Body of pancreas (tissue), 4 donors: ENCODE measurements at places on chromosomes 3 and 15.
A peak's percentile ranks its signal among the peaks of the same experiment; 100 is the strongest.

DNA sequence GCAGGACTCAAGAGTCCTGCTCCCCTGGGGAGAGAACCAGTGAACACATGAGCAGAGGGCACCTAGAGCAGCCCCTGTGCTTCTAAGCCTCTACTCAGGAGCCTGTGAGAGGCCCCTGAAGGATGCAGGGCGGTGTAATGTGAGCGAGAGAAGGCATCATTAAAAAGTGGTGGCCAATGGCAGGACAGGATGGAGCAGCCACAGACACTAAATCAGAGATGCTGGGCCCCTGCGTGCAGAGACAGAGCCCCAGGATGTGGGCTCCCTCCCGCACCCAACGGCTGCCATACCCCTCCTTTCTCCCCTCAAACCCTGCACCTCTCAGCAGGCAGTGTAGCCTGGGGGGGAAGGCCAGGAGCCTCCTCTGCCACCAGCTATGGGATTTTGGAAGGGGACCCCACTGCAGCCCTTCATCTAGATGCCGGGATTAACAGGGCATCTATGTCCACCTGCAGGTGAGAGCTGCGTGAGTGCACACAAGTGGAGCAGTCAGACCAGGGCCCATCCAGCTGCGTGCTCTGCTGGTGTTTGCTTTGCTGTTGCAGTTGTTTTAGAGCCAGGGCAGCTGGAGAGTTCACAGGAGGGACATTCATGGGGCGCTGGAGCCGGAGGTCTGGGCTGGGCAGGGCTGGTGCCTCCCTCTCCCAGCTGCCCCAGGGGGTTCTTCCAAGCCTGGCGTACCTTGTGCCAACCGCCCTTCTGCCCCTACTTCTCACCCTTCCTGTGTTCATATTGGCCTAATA, 5.1 kb upstream of the IQSEC1 start:
- no peaks in the 10 kb centered on the region for H3K36me3 ChIP-seq
- H3K4me1 ChIP-seq: peaks cover 15% of the 10 kb centered on the region
- no peaks in the 10 kb centered on the region for H3K27me3 ChIP-seq
- DNase-seq: peak; percentile 55

GRCh38 chr15:45088801-45089711, 24.9 kb downstream of the DUOX2 start:
- H3K4me3 ChIP-seq: no peak overlapping the region
- no peak overlapping the region for H3K27ac ChIP-seq
- no peak for DNase-seq
- no peaks in the 10 kb centered on the region for H3K27me3 ChIP-seq
- H3K36me3 ChIP-seq: no peaks in the 10 kb centered on the region
- H3K4me1 ChIP-seq: peaks cover 3% of the 10 kb centered on the region

- no peaks in the 10 kb centered on the region for H3K4me1 ChIP-seq
- H3K27ac ChIP-seq: no peak overlapping the region
- H3K36me3 ChIP-seq: no peaks in the 10 kb centered on the region
- H3K27me3 ChIP-seq: no peaks in the 10 kb centered on the region
- DNase-seq: no peak
These were observed 551.9 kb upstream of the GOLIM4 start for GRCh38 chr3:168647582-168647981.

DNA sequence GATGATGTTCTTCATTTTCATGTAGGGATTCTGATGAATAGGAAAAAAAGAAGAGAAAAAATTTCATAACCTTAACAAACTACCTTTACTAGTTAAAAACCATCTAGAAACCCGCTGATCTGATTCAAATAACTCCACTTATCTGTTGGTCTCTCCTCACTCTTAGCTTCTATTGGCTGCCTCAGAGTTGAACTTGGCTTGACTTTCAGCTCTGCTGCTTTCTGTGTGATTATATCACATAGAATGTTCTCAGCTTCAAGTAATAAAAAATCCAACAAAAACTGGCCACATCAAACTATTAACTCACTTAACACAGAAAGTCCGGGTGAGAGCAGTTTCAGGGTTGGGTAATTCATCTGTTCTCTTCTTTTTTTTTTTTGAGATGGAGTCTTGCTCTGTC, 126.8 kb upstream of the RASGRP1 start:
- H3K4me3 ChIP-seq: no peak overlapping the region
- no peaks in the 10 kb centered on the region for H3K4me1 ChIP-seq
- H3K27me3 ChIP-seq: no peaks in the 10 kb centered on the region
- DNase-seq: no peak

GRCh38 chr15:57731530-57732103, 25.1 kb downstream of the POLR2M start:
- DNase-seq: no peak
- no peaks in the 10 kb centered on the region for H3K27me3 ChIP-seq
- H3K4me3 ChIP-seq: no peak overlapping the region
- H3K36me3 ChIP-seq: no peaks in the 10 kb centered on the region
- no peak overlapping the region for H3K27ac ChIP-seq
- peaks cover 4% of the 10 kb centered on the region for H3K4me1 ChIP-seq

DNA sequence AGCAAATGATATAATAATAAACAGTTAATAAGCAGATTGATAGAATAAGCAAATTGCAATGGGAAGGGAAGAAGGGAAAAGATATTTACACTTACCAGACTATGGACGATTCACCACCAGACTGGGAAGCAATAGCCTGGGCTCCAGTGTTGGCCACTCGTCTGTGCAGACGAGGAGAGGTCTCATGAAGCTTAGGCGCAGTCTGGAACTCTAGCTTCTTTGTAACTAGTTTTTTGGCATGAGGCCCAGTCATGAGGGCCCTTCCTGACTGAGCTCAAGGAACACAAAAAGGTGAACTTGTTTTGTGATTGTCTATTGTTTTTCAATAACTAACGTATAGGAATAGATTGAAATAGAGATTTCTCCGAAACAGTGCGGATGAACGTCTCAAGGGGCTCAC, 63.3 kb upstream of the GATM start:
- no peaks in the 10 kb centered on the region for H3K36me3 ChIP-seq
- no peaks in the 10 kb centered on the region for H3K27me3 ChIP-seq
- peak; percentile 36 for DNase-seq
- H3K4me1 ChIP-seq: peaks cover 20% of the 10 kb centered on the region
- no peak overlapping the region for H3K27ac ChIP-seq

- no peaks in the 10 kb centered on the region for H3K36me3 ChIP-seq
- H3K27ac ChIP-seq: peak overlapping the region; percentile 9
- H3K4me1 ChIP-seq: no peaks in the 10 kb centered on the region
- no peak overlapping the region for H3K4me3 ChIP-seq
These were observed 49.0 kb upstream of the SLC4A7 start for GRCh38 chr3:27533261-27533607.

DNA sequence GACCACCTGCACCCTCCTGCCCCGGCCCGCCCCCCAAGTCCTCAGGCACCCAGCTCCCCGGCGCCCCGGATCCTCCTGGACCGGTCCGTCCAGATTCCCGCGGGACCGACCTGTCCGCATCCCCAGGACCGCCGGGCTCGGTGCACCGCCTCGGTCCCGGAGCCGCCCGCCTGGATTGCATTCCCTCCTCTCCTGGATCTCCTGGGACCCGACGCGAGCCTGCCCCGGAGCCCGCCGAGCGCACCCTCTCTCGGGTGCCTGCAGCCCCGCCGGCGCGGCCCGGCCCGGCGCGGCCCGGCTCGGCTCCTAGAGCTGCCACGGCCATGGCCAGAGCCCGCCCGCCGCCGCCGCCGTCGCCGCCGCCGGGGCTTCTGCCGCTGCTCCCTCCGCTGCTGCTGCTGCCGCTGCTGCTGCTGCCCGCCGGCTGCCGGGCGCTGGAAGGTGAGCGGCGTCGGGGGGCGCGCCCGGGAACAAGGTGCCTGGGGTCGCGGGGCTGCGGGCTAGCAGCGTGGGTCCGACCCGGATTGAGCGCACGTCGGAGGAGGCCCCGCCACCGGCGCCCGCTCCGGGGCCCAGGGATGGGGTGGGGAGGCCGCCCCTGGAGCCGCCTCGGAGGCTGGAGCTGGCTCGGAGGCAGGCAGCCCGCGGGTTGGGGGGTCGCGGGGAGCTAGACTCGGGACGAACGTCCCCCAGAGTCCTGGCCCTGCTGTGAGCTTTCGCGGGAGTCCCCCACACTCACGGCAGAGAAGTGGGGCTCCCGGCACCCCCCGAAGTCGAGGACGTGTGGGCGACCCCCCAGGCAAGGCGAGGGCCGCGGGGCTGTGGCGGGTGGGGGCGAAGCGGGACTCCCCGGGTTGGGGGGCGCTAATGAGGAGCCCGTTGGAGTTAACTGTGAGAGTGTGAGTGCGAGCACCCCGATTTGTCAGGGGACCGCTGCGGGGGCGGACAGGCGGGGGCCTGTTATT, 610 bp downstream of the EPHB3 start:
- H3K4me1 ChIP-seq: peaks cover 72% of the 10 kb centered on the region
- peak overlapping the region; percentile 54 for H3K4me3 ChIP-seq
- DNase-seq: no peak
- peak overlapping the region; percentile 83 for H3K27ac ChIP-seq
- H3K27me3 ChIP-seq: no peaks in the 10 kb centered on the region

GRCh38 chr15:44435893-44436667, 8.7 kb downstream of the CTDSPL2 start:
- no peaks in the 10 kb centered on the region for H3K27me3 ChIP-seq
- H3K36me3 ChIP-seq: no peaks in the 10 kb centered on the region
- no peaks in the 10 kb centered on the region for H3K4me1 ChIP-seq
- H3K27ac ChIP-seq: no peak overlapping the region
- no peak for DNase-seq

- H3K4me3 ChIP-seq: no peak overlapping the region
- no peak overlapping the region for H3K27ac ChIP-seq
- peaks cover 4% of the 10 kb centered on the region for H3K36me3 ChIP-seq
- no peak for DNase-seq
These were observed 4.5 kb upstream of the RPSA start for GRCh38 chr3:39401983-39402382.

GRCh38 chr3:18747383-18747782, 322.2 kb upstream of the SATB1 start:
- H3K4me1 ChIP-seq: no peaks in the 10 kb centered on the region
- no peaks in the 10 kb centered on the region for H3K36me3 ChIP-seq
- H3K4me3 ChIP-seq: no peak overlapping the region
- no peak overlapping the region for H3K27ac ChIP-seq
- DNase-seq: peak; percentile 8

GRCh38 chr3:9361691-9362388, 1.0 kb upstream of the THUMPD3 start:
- H3K4me1 ChIP-seq: peaks cover 13% of the 10 kb centered on the region
- H3K4me3 ChIP-seq: no peak overlapping the region
- H3K27ac ChIP-seq: no peak overlapping the region
- H3K36me3 ChIP-seq: no peaks in the 10 kb centered on the region
- no peak for DNase-seq
- no peaks in the 10 kb centered on the region for H3K27me3 ChIP-seq

GRCh38 chr15:58148633-58149445, 10.7 kb downstream of the AQP9 start:
- no peak for DNase-seq
- H3K4me3 ChIP-seq: no peak overlapping the region
- H3K36me3 ChIP-seq: no peaks in the 10 kb centered on the region
- no peaks in the 10 kb centered on the region for H3K4me1 ChIP-seq

DNA sequence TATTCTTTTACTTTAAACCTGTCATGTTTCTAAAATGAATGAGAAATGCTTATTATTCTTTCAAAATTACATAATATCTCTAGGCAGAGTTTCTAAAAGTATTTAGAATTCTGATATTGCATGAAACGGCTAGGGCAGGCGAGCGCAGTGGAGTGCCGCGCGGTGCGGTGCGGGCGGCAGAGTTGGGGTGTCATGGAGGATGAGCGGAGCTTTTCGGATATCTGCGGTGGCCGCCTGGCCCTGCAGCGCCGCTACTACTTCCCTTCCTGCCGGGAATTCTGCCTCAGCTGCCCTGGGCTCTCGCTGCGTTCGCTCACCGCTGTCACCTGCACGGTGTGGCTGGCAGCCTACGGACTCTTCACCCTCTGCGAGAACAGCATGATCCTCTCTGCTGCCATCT, 12.6 kb downstream of the BNIP2 start:
- no peak overlapping the region for H3K4me3 ChIP-seq
- no peaks in the 10 kb centered on the region for H3K4me1 ChIP-seq
- no peak overlapping the region for H3K27ac ChIP-seq

GRCh38 chr15:65413760-65414144, 9.0 kb downstream of the IGDCC4 start:
- no peaks in the 10 kb centered on the region for H3K27me3 ChIP-seq
- no peak overlapping the region for H3K4me3 ChIP-seq
- H3K36me3 ChIP-seq: no peaks in the 10 kb centered on the region
- H3K27ac ChIP-seq: no peak overlapping the region
- peaks cover 21% of the 10 kb centered on the region for H3K4me1 ChIP-seq

DNA sequence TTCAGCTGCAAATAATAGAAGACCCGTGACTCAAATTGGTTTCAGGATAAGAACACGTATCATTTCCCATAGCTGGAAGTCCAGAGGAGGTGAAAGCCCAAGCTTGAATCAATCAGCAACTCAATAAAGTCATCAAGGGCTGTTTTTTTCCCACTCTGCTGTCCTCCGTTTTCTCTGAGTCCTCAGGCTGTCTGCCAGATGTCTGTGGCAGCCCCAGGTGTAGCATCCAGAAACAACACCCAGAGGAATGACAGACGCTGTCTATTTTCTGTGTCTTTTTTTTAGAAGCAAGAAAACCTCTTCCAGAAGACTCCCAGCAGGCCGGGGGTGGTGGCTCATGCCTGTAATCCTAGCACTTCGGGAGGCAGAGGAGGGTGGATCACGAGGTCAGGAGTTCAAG, 204.4 kb downstream of the FAM43A start:
- no peak for DNase-seq
- no peaks in the 10 kb centered on the region for H3K27me3 ChIP-seq
- H3K4me1 ChIP-seq: no peaks in the 10 kb centered on the region
- no peaks in the 10 kb centered on the region for H3K36me3 ChIP-seq
- H3K27ac ChIP-seq: no peak overlapping the region

DNA sequence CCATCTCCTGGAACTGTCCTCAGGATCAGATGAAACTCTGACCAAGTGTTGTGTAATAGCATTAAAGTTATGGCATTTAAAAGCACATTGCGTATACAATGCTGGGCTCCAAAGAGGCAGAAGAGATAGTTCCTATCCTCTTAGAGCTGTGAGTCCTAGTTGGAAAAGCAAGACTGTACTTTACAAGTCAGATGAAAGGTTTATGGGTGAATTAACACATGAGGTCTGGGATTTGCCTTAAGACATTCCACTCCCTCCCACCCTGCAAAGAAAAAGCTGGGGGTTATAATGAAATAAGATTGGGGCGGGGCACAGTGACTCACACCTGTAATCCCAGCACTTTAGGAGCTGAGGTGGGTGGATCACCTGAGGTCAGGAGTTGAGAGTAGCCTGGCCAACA, 35.6 kb downstream of the SNAPC5 start:
- H3K27me3 ChIP-seq: no peaks in the 10 kb centered on the region
- no peak overlapping the region for H3K27ac ChIP-seq
- H3K4me3 ChIP-seq: no peak overlapping the region
- H3K4me1 ChIP-seq: no peaks in the 10 kb centered on the region

GRCh38 chr3:162945626-162946025, 1449.0 kb downstream of the OTOL1 start:
- no peaks in the 10 kb centered on the region for H3K4me1 ChIP-seq
- no peak for DNase-seq
- no peaks in the 10 kb centered on the region for H3K27me3 ChIP-seq
- H3K4me3 ChIP-seq: no peak overlapping the region
- H3K36me3 ChIP-seq: no peaks in the 10 kb centered on the region
- no peak overlapping the region for H3K27ac ChIP-seq
